ENCODE measurements at places on chromosomes 1 and 21.

DNA sequence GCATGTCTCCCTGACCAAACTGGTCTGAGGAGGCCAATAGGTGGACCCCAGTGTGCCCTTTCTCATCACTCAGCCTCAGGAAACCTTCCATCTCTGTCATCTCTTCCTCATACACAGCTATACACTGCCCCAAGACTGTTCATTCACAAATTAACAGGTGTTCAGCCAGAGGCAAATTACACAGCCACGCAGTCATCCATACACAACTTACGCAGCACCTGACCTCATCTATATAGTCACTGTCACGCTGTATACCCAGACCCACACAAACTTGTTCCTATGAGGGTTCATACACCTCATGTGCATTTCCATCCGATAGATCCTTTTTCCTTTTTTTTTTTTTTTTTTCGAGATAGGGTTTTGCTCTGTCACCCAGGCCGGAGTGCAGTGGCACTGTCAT lies 12.4 kb downstream of the DLGAP3 start:
- DNase-seq: no peak

GRCh38 chr1:78586572-78586971 lies 33.7 kb upstream of the IFI44L start:
- no peak for DNase-seq

DNA sequence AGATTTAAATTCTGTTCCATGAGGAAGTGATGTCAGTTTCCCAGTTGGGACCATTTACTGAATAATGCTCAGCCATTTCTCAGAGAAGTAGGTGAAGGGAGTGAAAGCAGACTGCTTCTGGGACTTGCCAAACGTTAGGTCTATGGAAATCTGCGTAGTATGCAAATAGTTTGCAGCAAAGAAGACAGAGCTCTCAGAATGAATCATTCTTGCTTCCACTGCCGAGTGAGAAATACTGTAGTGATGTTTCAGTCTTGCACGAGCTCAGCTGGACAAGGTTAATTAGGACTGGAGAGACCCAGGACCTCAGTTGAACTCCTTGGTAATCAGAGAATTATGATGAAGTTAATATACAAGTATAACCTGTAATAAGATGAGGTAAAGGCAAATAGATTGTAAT lies 317.7 kb upstream of the DAB1 start:
- no peak for DNase-seq

- DNase-seq: no peak
Observed at GRCh38 chr21:45937721-45938452, 43.7 kb upstream of the COL6A1 start.

DNA sequence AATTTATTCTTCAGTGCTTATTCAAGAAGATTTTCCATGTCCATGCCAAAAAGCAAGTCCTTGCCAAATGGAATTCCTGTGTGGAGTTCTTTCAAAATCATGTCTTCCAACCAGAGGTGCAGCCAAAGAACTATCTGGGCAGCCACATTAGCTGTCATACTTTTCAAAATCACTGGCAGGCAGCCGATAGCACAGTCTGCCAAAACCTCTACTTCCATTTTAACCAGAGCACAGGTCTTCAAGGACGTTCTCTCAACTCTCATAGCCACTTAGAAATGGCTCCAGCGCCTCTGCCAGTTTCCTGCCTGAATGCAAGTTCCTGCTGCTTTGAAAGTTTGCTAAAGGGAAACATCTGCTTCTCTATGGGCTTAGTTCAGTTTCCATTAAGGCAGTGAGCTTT lies 975.7 kb upstream of the ADGRL4 start:
- DNase-seq: peak; percentile 9

GRCh38 chr1:184929711-184930202 lies 44.6 kb downstream of the NIBAN1 start:
- DNase-seq: peak; percentile 4

DNA sequence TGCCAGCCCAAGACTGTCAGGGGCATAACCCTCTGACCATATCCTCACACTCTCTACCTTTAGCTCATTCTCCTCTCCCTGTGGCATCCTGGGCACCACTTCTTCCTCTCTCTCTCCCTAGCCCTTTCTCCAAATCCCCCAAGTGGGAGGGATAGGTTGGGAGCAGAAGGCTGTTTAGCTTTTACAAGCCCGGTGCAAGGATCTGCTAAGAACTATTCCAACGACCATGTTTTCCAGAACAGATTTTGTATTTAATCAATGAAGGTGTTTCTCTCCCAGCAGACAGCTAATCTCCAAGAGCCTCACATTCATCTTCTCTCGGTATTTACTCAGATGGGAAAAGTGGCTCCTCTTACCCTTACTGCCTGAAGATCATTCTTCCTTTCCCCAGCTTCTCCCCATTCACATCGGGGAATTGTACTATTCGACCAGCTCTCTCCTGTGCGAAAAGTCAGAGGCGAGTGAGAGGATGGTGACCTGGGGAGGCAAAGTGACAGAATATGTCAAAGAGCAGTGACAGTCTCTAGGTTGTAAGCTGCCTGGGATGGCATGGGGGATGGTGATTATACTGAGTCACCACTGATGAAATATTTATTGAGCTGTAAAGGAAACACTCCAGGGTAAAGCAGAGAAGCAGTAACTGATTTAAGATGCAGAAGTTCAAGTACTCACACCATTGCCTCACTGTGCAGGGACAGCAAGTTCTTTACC lies 47.0 kb upstream of the RBM15 start:
- no peak for DNase-seq

DNA sequence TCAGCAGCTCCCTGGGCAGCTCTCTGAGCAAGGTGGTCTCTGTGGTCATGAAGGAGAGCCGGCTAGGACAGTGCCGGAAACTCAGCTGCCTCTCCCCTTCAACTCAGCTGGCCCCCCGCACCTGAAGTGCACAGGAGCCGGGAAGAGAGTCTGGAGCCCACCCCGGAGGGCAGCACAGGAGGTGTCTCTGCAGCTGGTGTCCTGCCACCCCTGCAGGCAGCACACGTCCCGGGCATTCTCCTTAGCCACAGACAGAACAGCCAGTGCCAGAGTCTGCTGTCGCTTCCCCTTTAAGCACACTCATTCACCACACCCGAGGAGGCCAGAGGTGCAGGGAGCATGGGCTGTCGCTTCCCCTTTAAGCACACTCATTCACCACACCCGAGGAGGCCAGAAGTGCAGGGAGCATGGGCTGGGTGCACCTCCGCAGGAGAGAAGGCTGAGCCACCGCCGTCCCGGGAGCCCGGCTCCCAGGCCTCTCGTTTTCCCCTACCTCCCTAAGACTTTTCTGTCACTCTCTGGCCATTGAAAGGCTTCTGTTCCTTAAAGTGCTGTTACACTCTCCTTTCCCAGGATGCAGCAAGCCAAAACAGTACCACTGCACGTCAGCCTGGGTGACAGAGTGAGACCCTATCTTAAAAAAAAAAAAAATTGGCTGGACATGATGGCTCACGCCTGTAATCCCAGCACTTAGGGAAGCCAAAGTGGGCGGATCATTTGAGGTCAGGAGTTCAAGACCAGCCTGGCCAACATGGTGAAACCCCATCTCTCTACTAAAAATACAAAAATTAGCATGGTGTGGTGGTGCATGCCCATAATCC lies 16.9 kb upstream of the SAMD11 start:
- no peak for DNase-seq

DNA sequence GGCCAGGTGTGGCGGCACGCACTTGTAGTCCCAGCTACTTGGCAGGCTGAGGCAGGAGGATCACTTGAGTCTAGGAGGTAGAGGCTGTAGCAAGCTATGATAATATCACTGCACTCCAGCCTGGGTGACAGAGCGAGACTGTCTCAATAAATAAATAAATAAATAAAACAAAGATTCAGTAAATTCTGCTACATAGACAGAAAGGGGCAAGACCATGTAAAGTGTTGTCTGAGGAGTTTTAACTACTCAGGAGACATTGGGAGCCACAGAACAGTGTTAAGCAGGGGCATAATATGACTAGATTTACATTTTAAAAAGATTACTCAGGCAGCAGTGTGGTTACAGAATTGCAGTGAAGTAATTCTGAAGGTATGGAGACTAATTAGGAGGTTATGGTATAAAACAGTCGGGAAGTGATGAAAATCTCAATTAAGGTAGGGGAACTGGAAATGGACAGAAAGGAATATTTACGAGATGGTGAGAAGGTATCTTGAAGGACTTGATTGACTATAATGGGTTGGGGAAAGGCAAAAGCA lies 94.7 kb downstream of the ATP1B1 start:
- DNase-seq: no peak

DNA sequence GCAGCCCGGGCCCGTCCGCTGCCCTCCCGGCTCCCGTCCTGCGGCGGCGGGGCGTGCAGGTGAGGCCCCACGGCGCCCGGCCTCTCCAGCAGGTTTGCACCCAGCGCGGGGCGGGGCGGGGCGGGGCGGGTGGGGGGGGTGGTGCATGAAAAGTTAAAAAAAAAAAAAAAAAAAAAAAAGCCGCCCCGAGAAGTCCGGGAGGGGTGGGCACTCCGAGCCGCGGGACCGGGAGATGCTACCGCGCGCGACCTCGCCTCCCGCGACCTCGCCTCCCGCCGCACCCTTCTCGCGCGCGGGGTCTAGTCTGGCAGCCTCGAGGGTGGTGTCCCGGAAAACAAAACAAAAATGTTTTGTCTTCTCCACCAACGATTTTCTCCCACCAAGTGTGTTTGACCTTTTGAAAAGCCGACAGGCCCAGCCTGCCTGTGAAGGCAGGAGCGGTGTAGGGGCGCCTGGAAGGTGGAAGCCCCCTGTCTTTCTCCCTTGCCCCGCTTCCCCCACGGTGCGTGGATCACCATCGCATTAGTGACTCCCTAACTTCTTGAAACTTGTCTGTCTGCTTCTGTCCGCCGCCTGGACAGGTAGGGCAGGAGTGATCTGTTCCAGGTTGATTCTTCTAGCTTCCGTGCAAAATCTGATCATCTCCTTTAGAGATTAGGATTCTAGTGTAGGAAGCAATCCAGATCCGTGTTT lies 569 bp downstream of the RCAN3 start:
- DNase-seq: no peak

DNA sequence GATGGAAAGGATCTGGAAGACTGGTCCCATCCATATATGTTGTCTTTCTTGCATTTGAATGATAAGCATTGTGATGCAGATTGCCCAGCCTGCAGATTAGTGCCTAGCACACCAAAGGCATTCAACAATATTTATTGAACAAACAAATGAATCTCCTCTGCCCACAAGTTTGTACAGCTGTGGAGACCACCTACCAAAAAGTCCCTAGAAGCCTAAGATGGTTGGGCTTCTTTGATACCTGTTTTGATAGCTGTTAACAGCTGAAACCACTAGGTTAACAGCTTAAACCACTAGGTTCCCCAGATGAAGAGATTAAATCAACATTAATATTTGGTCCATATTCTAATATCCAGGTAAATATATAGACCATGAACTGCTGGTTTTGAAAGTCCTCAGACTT lies 9.8 kb downstream of the DUSP10 start:
- DNase-seq: no peak

GRCh38 chr1:7630378-7630777 lies 140.7 kb upstream of the VAMP3 start:
- DNase-seq: no peak

DNA sequence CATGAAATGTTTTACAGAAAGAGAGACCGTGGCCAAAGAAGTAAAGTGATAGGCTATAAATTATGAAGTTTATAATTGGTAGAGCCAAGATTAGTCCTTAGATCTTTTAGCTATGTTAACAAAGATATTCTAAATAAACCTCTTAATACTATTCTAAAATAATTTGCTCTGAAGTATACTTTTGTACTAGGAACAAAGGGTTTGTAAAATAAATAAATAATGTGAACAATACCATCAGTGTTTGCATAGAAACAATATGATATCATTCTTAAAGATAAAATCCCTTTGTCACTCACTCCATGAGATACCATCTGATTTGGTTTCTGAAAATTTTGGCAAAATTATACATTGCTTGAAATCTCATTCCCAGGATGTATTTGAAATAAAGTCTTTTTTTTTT lies 107.6 kb upstream of the UBE2U start:
- DNase-seq: no peak

GRCh38 chr1:1781526-1781903 lies 3.2 kb upstream of the NADK start:
- no peak for DNase-seq

DNA sequence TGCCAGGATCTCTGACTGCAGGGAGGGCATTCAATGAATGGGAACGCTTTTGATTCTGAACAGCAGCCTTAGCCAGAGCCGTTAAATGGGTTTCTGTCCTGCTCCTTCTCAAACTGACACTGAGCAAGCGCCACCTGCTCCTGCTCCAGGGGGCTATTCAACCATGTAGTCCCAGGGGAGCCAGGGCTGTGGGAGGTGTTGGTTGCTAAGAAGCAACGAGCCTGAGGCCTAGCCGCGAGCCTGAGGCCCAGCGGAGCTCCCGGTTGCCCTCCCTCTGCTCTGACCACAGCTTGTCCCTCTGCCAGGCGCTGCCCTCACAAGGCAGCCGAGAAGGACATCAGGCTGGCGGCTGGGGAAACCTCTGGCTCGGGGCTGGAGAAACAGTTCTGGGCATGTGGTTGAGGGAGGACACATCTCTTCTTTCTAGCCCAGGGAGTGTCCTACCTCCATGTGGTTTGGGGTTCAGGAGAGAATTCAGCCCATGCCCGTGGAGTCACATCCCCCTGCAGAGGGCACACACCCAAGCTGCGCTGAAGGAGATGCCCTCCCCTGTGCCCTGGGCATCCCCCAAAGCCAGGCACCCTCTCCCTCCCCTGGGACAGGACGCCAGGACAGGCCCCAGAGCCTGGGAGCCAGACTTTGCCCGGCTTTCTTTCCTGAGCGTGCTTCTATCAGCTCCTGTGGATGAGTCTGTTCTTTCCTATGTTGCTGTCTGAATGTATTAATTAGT lies 18.0 kb downstream of the PCP4 start:
- peak; percentile 59 for DNase-seq

DNA sequence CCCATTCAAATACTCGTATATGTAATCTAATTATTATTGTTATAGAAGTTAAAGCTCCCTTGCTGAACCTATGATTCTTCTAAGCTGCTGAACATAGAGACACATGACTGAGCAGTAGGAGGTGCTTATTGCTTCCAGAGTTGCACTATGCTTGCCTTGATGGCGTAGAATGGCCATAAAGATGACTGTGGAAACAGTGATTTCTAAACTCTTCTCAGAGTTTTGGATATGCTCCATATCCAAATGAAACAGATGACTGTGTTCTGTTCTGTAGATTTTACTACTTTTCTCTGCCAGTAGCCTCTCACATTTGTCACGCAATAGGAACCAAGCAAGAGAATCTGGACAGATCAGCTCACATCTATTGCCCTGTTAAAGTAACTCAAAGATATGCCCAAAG lies 88.1 kb upstream of the CACYBP start:
- DNase-seq: no peak

DNA sequence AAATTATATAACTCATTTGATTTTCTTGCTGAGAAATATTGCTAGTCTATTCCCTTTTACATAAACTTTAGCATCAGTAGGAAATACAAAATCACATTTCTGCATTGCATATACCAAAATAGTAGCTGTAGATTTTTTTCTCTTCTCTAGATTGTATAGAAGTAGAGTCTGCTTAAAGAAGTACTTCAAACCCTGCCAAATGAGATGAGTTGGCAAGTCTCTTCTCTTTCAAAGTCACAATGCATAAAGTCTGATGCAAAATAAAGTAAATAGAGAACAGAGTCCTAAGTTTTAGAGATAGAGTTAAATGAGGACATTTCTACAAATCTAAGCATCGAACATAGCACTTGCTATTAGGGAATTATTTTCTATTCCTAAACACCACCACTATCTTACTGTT lies 6.4 kb downstream of the PLPPR4 start:
- DNase-seq: no peak
